ENCODE measurements at places on chromosomes 6 and 20.
A peak's percentile ranks its signal among the peaks of the same experiment; 100 is the strongest.

GRCh38 chr6:83182114-83182513, 11.0 kb downstream of the PGM3 start:
- DNase-seq = no peak

- no peak for DNase-seq
Observed at GRCh38 chr6:22825210-22825609, 255.8 kb downstream of the HDGFL1 start.

DNA sequence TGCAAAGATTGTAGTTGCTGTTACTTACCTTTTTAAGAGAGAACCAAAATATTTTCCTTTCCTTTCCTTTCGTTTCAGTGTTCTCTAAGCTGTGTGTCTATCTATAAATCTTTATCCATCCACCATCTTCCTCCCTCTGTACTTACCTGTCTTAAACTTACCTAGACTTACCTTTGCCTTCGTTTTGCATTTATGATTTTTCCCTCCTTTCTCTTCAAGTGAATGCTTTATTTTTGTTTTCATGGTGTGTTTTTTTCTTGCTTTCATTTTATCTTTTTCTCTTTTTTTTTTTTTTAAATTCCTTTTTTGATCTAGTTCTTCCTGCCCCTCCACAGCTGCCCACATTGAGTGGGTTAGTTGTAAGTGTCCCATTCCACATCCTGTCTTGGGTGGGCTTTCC, 26.2 kb downstream of the ARID1B start:
- no peak for DNase-seq

DNA sequence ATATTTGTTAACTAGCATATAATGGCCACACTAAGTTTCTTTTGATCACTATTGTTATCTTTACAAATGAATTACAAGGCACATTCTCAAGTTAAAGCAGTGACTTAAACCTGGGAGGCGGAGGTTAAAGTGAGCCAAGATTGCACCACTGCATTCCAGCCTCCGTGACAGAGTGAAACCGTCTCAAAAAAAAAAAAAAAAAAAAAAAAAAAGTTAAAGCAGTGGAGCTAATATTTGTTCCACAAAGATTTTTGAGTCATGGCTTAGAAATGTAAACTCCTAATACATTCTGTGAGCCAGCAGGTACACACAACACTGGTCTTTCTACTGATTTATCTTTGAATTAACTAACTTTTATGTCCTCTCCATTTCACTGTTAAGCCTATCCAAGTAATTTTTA, 221.7 kb upstream of the HTR1E start:
- DNase-seq = no peak

DNA sequence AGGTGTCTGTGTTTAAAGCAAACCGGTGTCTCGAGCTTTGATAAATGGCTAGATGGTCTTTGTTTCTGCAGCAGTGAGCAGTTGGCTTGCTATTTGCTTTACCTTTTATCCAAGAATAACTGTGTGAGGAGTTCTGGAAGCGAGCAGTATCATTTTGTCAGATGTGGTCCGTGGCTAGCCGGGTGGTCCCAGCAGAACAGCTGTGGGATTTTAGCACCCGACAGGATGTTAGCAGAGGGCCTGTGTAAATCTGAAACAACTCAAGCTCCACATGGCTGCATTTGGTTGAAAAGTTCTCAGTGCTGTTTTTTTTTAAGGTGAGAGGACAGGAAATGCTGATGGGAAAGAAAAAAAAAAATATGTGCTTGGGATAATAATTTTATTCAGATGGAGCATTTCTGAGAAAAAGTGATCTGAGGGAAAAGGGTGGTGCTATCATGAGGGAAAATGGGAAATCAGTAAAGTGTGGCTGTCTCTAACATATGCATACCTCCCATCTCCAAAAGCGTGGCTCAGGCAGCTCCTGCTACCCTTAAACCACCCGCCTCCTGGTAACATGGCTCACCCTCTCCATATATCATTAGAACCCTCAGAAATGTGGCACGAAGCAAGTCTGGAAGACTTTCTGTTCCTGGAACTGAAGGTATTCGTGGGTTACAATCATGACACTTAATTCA, 215.4 kb downstream of the TSHZ2 start:
- DNase-seq = no peak

- DNase-seq = no peak
Observed at GRCh38 chr6:106373502-106374239, 13.2 kb downstream of the CRYBG1 start.

GRCh38 chr6:80003826-80004172, 650 bp upstream of the TTK start:
- DNase-seq = no peak

DNA sequence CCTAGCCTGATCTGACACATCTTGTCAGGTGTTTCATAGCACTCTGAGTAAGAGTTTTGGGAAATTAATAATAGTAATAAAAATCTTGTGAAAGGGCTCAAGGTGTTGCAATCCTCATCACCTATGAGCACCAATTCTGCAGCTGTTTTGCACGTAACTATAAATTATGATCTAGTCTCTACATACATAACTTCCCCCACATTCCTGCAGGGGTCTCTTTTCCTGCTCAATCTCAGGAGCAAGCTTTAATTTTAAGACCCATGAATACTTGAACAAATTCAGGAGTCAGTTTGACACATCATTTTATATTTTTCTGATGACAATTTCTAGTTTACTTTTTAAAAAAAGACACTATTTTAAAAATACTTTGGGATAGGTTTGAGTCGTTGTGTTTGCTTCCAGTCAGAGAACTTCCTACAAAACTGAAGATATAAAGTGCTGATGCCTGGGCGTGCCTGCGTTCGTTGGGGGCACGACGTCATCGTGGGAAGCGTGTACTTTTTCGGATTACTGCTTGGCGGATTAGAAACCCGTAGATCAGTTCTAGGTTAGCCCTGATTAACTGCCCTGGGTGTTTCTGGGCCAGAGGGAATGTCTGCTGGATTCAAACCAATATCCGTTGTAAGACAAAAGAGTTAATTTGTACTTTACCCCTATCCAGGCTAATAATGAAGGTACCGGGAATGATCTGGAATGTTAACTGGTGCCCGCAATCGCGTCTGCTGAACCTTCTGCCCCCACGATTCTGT, 1.0 kb upstream of the E2F3 start:
- DNase-seq = peak; percentile 9

DNA sequence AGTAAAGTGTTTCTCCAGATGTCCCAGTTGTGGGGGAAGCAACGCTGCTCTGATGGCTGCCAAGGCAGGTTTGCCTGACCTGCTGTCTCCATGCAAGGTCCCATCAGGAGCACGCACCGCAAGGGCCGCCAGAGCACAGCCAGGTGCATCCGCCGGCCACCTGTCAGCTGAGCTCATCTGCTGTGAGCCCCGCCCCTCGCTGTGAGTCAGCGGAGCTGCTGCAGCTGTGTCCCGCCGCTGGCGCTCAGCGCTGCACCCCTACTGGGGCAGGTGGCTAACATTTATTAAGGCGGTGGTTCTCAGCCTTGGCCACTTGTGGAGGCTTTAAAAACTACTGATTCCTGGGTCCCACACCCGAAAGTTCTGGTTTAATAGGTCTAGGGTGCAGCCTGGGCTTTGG, 225.7 kb downstream of the UST start:
- peak; percentile 11 for DNase-seq

Data from activated CD4-positive, alpha-beta T cell treated with anti-CD3 and anti-CD28 coated beads for 1 hour (primary cell).